Retinal pigment epithelial cell (primary cell): ENCODE measurements at places on chromosomes 7 and 10.

DNA sequence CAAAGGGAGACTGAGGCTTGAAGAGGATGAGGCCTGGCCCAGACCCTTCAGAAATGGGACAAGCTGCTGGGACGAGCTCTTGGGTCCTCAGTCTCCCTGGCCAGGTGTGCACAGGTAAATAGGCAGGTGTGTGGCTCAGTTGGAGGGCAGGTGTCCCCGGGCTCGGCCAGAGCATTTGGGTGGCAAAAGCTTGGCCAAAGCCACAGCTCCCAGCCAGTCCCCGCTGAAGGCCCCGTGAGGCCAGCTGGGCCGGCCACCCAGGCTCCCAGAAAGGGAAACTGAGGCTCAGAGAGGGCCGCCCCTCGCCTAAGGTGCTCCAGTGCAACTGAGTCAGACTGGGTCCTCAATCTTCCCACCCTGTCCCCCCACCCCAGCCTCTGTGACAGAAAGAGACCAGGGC lies 37.3 kb downstream of the MICALL2 start:
- no peak for DNase-seq

DNA sequence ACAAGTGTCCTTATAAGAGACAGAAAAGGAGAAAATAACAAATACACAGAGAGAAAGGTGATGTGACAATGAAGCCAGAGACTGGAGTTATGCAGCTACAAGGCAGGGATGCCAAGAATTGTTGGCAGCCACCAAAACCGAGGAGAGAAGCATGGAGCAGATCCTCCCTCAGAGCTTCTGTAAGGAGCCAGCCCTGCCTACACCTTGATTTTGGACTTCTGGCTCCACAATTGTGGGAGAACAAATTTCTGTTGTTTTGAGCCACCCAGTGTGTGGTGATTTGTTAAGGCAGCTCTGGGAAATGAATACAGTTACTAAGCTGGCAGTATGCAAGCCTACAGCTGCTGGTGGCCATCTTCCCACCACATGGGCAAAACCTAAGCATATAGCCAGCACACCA lies 163.6 kb downstream of the GRM8 start:
- DNase-seq: no peak

DNA sequence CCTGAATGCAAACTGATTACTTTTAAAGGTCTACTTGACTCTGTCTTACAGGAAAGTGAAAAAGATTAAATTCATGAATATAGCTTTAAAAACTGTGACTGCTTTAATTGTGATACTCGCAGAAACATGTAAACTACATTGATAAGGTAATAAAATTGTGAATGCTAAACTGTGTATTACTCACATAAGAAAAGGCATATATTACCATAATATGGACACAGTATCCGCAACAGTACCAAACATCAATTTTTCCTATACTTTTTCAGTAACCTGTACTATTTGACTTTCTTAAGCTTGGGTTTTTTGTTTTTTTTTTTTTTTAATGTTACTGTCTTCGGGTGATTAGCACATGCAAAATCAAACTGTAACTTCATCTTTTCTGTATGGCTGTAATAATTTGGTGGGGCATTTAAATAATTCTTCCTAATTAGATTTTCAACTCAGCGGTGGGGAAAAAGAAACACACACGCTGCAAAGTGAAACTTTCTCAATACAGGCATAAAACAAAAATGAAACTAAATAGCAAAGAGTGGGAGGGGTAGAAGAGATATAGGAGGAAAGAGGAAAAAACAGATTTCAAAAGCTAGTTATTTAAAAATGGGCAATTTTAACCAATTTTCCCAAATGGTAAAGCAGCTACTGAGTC lies 23.2 kb downstream of the NT5C3A start:
- no peak for DNase-seq

DNA sequence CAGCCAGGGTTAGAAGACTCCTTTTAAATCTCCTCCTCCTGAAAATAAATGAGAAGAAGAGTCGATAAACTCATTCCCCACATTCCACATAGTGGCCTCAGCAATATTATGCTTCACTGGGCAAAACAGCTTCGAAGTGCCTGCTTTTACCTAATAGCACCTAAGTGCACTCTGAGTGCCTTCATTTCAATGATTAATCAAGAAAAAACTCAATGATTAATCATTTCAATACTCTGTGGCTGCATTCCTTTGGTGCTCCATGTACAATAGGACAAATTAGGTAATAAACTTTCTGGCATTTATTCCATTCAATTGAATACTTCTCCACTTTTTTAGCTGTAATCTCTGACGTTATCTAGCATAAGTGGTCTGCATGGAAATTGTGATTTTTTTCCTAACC lies 174.6 kb downstream of the CCDC71L start:
- peak; percentile 29 for DNase-seq

DNA sequence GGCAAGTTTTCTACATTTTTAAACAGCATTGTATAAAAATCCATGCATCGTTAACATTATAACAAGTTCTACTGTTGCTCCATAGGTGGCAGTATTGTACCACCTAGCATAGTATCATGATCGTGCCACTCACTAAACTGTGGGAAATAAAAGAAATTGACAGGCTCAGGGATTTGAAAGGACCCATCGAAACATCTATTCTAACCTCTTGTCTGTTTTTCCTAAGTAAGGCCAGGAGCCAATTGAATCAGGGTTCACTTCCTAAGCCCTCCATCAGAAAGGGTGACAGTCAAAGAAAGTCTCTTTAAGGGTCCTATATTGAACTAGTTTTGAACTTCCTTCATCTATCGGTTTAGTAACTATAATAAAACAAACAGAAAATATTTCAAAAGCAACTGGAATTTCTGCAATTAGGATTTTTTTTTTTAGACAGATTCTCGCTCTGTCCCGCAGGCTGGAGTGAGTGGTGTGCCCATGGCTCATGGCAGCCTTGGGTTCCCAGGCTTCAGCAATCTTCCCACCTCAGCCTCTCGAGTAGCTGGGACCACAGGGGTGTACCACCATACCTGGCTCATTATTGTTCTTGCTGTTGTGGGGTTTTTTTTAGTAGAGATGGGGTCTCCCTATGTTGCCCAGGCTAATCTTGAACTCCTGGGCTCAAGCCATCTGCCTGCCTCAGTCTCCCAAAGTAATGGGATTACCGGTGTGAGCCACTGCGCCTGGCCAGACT lies 9.4 kb downstream of the HACD1 start:
- DNase-seq: peak; percentile 20

- no peak for DNase-seq
Measured at GRCh38 chr7:64555046-64555445, 7.8 kb downstream of the ZNF680 start.

GRCh38 chr10:26215935-26216584 lies 514 bp upstream of the GAD2 start:
- DNase-seq: peak; percentile 8

DNA sequence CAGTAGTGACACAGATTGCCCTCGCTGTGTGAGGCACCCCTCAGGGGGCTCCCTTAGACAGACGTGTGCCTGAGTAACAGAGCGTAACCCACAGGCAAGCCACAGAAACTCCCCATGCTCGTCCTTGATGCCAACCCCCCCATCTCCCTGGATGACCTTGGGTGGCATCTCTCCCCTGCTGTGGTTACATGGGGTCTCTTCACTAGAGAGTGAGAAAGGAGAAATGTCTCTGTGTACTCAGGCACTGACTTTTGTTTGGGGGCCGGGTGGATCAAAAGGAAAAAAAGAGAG lies 1.1 kb upstream of the ASB10 start:
- DNase-seq: no peak

- DNase-seq: no peak
Measured at GRCh38 chr10:78579576-78579975, 489.2 kb upstream of the ZMIZ1 start.

- DNase-seq: peak; percentile 43
Measured at GRCh38 chr7:3493499-3493898, 192.4 kb downstream of the SDK1 start.

- DNase-seq: no peak
Measured at GRCh38 chr7:142414135-142414534, 156.3 kb upstream of the PRSS58 start.

GRCh38 chr10:28043941-28044340 lies 45.1 kb upstream of the ODAD2 start:
- no peak for DNase-seq

GRCh38 chr7:53062796-53063195 lies 27.4 kb downstream of the POM121L12 start:
- no peak for DNase-seq

- no peak for DNase-seq
Measured at GRCh38 chr10:92997620-92998019, 63.0 kb upstream of the CYP26C1 start.

GRCh38 chr7:113774182-113774807 lies 144.5 kb downstream of the PPP1R3A start:
- DNase-seq: peak; percentile 56

DNA sequence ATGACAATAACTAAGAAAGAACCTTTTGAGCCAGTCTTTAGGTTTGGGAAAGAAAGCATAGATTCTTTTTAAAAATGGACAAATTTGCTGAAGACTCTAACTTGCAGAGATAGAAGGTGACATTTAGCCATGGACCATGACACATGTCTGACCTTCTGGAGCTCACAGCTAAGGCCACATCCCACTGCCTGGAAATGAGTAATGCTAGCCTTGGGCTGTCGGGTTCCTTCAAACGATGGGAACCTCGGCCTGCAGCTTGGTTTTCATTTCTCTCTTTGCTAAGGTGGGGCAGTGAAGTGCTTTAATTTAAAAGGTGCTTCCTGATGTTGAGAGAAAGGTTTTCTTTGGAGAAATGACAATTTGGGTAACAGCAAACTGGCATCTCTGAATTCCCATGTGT lies 223.2 kb downstream of the FANK1 start:
- DNase-seq: no peak

DNA sequence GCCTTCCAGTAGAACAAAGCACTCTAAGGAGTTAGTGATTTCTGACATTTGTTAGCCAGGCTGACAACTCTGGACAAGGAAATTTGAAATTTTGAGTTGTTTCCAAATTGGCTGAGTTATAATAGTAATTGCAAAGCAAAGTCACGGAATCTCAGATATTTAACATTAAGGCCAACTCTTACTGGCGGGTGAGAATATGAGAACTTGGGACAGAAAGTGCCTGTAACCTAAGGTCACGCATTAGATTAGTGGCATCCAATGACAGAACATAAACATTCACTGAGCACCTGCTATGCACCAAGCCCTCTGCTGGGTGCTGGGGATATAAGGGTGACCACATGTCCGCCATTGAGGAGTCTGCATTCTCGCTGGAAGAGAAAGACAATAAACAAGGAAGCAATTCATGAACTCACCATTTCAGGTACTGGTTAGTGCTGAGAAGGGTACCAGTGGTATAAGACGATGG lies 45.5 kb upstream of the CHST15 start:
- no peak for DNase-seq

DNA sequence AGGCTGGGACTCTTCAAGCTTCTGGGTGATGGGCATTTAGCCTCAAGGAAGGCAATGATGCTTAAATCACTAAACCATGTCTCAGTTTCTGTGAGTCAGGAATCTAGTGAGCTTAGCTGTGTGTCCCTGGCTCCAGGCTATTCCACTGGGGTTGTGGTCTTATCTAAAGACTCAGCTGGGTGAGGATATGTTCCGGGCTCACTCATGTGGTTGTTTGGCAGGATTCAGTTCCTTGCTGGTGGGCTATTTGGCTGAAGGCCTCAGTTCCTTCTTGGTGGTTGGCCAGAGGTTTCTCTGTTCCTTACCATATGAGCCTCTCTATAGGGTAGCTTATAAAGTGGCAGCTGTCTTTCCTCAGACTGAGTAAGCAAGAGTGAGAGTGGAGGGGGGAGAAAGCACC lies 12.0 kb downstream of the EVX1 start:
- DNase-seq: no peak

DNA sequence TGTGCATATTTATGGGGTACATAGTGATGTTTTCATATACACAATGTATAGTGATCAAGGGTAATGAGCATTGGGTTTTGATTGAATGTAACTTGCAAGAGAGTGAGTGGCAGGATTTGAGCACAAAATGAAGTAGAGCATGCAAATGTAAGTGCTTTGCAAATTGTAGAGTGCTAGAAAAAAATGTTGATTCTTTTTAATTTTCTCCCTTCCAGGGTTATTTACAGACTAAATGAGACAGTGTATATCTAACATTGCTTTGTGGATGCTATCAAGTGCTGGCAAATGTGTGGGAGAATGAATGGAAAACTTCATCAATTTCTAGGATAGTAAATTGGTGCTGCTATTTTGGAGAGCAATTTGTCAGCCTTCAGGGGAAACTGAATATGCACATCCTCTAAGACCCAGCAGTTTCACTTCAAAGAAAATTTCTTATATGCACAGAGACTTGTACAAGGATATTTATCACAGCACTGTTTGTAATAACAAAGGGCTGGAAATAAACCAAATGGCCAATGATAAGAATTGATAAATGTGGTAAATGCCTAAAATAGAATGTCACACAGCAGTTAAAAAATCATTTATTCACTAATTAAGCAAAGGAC lies 120.6 kb upstream of the PLPP4 start:
- no peak for DNase-seq

- DNase-seq: no peak
Measured at GRCh38 chr10:98186681-98187080, 52.2 kb downstream of the R3HCC1L start.

DNA sequence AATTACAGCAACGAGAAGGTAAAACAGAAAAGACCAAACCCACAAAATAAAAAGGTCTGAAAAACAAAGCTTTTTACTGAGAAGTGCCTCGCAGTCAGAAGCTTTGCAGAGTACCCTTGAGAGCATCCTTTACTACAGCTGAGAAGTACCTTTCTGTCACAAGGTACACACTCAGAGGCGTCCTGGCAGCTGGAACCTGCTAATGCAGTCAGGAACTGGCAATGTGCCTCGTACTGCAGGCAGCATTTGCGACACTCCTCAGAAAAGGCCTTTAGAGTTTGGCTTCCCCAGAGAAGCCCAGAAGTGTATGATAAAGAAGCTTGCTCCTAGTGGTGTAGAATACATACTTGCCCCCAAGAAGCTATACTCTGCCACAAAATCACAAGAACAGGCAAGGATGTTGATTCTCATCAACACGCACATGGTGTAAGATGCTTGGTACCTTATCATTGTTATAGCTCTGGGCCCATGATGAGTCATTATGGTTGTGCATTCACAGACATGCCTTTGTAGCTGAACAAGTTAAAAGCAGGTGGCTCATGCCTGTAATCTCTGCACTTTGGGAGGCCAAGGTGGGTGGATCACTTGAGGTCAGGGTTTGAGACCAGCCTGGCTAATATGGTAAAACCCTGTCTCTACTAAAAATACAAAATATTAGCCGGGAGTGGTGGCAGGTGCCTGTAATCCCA lies 2.0 kb upstream of the GTPBP4 start:
- peak; percentile 63 for DNase-seq

- peak; percentile 71 for DNase-seq
Measured at GRCh38 chr10:5584895-5585516, 60.2 kb downstream of the CALML3 start.

DNA sequence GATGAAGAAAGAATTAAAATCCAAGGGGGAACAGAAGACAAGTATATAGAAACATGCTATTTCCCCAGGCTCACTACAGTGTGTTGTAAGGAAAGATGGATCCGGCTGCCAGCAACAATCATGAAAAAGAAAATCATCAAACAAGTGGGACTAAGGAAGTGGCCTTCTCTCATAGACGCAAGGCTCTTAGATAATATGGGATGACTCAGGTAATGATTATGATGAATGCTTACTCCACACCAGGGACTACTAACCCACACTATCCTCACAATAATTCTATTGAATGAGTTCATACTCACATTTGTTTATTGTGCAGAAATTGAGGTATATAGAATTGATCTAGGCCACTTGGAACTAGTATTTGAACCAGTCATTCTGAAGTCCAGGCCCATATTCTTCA lies 111.2 kb upstream of the BET1 start:
- DNase-seq: no peak
